NCI-H774 (cell line): ENCODE measurements at places on chromosomes 7 and 10.

- no peak for DNase-seq
Measured at GRCh38 chr10:120335553-120335952, 121.5 kb upstream of the PLPP4 start.

GRCh38 chr10:26725837-26726727, 28.6 kb downstream of the PDSS1 start:
- peak; percentile 13 for DNase-seq

- no peak for DNase-seq
Measured at GRCh38 chr10:70715853-70716795, 43.8 kb downstream of the ADAMTS14 start.

GRCh38 chr10:46541017-46541661, 15.3 kb downstream of the GPRIN2 start:
- DNase-seq = no peak

- DNase-seq = no peak
Measured at GRCh38 chr7:141209454-141209853, 135.6 kb downstream of the TMEM178B start.

DNA sequence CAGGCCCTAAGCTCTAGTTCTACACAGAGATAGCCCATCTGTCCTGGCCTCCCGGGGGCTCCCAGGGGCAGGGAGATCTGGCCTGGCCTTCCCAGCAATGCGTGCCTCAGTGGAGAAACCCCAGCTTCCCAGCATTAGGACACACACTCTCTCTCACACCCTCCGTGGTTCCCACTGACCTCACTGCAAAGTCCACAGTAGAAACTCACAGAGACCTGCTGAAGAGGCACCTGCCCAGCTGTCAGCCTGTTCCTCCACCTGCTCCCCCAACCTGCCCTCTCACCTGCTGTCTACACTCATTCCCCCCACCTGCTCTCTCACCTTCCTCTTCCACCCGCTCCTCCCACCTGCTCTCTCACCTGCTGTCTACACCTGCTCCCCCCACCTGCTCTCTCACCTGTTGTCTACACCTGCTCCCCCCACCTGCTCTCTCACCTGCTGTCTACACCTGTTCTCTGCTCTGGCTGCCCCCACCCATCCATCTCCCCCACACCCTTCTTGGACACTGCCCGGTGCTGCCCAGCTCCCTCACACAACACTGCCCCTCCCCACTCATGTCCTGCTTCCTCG, 21.1 kb upstream of the PFKP start:
- DNase-seq = peak; percentile 66

DNA sequence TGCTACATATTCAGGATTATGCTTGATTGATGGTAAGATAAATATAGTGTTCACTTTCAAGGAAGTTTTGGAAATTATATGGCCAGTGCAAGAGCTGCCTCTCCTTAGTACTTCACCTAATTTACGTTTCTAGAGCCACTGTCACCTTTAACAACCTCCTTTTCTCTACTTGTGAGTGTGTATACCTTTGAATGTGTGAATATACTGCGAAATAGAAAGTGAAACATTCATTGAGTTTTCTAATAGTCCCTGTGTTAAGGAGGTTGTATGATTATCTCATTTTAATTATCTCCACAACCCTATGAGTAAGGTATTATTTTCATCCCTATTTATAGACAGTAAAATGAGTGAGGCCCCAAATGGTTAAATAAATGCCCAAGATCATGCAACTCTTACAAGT, 1050.5 kb downstream of the XPNPEP1 start:
- DNase-seq = no peak

GRCh38 chr7:92631067-92631849, 41.1 kb upstream of the FAM133B start:
- DNase-seq = no peak
